ENCODE measurements at places on chromosomes 1 and 21. TPM values are rescaled to one million over a fixed set of nuclear protein-coding genes. Genes with fewer than 3 reads are reported as not detected.

Gene FCRL3
- not detected for total RNA-seq

Gene IQGAP3
- 2.9 TPM for total RNA-seq

DNA sequence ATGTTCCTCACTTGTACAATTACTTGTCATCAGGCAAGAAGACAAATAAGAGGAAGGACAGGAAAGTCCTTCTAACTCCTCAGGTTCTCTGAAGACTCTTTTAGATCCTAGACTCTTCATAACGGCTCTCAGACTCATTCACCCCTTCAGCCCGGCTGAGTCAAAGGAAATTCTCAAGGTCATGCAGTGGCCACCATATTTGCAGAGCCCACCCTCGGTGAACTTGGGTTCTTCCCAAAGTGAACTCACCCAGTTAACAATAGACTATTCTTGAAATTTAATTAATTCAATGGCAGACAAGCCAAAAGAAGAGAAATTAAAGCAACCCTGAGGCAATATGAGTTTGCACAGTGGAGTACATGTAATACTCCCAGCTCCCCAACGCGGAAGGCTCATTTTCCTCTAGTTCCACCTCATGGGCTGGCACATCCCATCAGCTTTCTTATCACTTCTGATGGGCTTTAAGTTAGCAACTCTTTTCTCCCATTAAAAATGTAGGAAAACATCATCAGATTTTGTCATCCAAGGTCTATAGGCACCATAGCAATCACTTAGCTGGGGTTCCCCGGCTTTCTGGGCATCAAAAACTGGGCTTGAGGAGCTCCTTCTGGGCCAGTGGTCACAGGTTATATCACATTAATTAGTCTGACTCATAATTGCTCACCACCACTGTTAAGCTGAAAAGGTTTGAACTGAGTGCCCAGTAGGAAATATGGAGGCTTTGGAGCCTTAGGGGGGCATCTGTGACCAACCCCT lies 27.8 kb upstream of the TIAM1 start:
- DNase-seq: peak; percentile 6

GRCh38 chr1:12614402-12615158 lies 3.4 kb downstream of the DHRS3 start:
- DNase-seq: no peak

DNA sequence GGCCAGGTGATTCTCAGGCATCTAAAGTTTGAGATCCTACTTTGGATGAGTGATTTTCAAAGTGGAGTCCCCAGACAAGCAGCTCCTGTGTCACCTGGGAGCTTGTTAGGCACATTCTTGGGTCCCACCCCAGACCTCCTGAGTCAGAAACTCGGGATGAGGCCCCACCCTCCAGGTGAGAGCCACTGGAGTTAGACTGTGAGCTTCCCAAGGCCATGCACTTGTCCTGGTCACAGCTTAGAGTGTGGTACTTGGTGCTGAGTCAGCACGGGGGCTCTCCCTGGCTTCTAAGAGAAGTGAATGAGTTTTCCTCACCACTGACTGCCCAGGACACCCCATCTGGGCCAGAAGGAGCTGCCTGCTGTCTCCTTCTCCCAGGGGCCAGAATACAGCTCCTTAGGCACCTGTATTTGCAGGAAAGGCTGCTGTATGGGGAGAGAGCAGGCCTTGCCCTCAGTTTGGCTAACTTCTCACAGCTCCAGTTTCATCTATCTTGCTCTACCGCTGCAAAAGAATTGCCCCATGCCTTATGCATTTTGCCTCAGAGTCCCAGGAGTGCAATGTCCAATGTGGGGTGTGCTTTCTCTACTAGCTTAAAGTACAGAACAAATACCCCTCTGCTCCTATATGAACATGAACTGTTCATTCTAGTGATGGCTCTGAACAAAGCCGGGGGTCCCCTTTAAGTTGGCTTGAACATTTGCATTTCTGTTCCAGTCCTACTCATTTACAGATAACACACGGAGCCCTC lies 98.1 kb downstream of the PSMG1 start:
- DNase-seq: no peak

Data from vagina (tissue), 2 donors.